ENCODE measurements at places on chromosomes 6 and 20.

- peak; percentile 13 for DNase-seq
Observed at GRCh38 chr6:6494677-6495076, 93.8 kb upstream of the LY86 start.

GRCh38 chr6:39769012-39769411, 23.2 kb upstream of the DAAM2 start:
- DNase-seq = no peak

GRCh38 chr6:129542705-129543104, 167.3 kb downstream of the ARHGAP18 start:
- DNase-seq = no peak

DNA sequence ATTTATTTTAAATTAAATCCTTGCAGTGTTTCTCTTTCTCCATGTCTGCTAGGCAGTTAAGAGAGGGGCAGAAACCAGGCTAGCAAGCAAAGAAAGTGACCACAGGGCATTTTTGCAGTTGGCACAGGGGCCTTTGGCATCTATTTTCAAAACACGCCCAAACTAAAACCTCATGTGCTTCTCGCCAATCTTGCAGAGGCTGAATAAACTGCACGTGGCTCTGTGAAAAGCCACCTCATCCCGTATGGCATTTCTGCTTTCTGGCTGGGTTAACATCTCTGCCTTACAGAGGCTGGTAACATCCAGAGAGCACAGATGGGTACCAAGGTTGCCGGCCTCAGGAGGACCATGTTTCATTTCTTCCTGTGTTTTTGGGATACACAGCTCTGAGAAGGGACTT, 54.6 kb downstream of the GJA10 start:
- no peak for DNase-seq

DNA sequence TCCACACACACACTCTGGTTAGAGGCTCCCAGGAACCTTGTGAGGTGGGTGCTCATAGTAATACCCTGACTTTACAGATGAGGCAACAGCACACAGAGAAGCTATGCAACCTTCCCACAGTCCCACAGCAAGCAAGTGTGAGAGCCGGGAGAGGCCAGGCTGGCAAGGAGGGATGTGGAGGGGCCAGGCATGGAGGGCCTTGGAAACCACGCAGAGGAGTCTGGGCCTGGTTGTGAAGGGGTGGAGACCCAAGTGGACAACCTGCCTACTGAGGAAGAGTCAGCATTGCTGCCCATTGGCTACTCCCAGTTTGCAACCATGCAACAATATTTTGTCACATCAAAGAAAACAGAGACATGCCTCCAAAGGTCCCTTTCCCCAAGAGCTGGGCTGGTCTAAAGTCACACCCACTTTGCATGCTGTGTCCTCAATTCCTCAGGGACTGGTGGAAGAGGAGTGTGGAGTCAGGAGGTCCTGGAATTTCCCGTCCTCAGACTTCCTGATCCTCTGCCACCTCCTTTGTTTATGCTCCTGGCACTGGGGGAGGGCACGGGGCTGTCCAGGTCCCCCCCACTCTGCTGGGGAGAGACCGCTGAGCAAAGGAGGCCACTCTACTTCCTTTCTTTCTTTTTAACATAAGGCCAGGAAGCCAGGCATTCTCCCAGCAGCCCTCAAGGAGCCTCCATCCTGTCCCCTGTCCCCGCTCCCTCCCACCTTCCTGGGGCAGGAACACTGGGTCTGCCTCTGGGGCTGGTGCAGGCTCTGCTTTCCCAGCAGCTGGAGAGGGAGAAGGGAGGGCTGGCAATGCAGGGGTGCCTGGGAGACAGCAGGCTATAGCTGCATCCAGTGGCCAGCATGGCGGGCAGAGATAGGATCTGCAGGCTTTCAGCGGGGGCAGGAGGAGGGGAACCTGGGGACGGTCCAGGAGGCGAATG, 68.3 kb downstream of the NOL4L start:
- no peak for DNase-seq

DNA sequence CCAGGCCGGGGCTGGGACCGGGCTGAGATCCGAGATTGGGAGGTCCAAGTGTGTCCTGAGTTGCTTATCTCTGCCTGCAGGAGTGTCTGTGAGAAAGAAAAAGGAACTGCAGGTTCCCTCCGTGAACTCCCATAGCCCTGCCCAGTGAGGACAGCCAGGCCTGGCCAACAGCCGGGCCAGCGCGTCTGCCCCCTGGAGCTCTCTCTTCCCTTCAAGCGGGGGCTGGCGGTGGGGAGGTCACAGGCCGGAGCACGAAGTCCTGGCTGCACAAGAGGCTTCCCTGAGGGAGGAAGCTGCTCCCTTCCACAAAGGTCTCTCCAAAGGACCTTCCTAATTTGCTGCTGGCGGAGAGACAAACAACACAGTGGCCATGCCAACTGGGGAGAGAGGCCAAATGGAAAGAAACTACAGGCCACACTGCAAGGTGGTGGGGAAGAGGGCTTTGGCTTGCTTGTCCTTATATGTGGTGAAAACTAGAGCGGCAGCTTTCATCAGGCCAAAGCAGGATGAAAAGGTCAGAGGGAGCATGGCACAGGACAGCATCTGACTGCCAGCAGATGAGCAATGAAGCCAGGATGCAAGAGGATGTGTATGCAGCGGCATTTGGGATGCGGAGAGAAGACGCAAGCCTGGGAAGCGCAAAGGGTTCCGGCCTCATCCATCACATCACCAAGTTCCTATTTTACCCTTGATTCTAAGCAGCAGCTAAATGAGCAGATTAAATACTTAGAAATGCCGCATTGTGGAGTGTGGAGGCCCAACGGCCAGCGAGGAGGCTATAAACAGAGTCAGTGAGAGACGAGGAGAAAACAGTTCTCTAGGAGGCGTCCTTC, 260.0 kb downstream of the ERMARD start:
- DNase-seq = no peak

- DNase-seq = no peak
Observed at GRCh38 chr20:23002276-23002675, 32.8 kb upstream of the SSTR4 start.

DNA sequence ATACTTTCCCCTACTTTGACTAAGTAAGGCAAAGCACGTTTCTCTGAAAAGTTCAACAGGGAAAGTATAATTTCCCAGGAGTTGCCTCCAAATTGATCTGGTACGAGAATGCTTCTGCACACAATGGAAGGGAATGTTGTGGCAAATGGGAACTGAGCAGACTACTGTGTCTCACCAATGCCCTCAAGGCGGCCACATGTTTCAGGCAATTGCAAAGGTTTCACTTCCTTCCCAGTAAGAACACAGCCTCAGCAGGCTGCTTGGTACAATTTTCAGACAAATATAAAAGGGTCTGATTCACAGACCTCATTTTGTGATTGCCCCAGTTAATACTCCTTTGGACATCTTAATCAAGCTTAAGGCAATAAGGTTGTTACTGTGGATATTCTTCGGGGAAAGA, 71.2 kb downstream of the KIAA0319 start:
- DNase-seq = no peak

- no peak for DNase-seq
Observed at GRCh38 chr20:47230811-47231256, 125.7 kb downstream of the ZMYND8 start.

DNA sequence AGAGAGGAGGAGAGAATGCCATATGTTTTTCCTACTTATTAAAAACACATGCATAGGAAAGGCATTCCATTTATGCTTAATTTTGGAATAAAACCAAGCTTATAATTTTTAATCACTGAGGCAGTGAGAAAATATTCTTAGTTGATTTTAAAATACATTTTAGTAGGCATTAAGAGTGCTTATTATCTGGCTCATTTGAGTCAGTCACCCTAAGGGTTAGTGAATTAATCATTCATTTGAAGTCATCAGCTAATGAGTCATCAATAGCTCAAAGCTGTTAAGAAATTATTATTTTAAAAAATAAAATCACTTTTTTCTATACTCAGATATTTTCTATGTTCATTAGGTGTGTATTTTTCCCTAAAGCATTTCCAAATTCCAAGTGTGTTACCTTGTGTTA, 81.6 kb downstream of the TMEM200A start:
- DNase-seq = no peak

DNA sequence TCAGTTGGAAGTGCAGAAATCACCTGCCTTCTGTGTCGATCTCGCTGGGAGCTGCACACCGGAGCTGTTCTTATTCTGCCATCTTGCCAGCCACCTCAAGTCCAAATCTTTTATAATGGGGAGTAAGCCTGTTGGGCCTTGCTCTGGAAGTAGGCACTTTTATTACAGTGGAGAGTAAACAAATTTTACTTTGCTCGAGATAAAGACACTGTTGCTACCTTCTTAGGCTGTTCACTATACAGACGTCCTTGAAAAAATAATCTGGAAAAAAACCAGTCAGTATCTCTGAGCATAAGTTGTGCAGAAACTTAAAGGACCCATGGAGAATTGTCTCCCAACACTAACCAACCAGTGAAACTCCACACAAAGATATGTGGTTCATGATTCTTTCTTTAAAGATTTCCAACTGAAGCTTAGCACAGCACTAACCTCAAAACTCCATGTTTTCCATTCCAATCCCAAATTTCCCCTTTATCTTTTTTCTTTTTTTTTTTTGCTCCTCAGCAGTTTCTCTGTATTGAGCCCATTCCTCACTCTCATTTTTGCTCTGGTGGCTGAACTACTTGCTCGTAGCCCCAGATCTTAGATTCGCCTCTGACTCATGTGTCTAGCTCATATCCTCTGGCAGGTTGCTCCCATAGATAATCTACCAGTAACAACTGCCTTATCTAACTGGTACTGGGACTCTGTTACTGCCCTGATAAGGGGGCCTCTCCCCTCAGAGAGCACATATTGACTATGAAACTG, 34.3 kb upstream of the COL9A1 start:
- DNase-seq = no peak

- no peak for DNase-seq
Observed at GRCh38 chr6:166145751-166146150, 21.9 kb downstream of the TBXT start.

- no peak for DNase-seq
Observed at GRCh38 chr6:90226257-90226656, 70.4 kb downstream of the BACH2 start.

DNA sequence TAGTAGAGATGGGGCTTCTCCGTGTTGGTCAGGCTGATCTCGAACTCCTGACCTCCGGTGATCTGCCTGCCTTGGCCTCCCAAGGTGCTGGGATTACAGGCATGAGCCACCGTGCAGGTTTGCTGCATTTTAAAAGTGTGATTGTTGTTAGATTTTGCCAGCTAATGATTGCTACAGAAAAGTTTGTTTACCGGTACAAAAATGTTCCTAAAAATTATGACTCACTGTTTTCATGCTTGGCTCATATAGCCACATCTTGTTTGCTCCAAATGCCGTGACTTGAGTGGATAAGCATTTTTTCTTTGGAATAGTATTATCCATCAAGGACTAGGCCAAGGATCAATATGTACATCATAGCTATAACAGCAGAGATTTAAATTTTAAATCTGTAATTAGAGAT, 24.3 kb downstream of the LRRN4 start:
- no peak for DNase-seq

DNA sequence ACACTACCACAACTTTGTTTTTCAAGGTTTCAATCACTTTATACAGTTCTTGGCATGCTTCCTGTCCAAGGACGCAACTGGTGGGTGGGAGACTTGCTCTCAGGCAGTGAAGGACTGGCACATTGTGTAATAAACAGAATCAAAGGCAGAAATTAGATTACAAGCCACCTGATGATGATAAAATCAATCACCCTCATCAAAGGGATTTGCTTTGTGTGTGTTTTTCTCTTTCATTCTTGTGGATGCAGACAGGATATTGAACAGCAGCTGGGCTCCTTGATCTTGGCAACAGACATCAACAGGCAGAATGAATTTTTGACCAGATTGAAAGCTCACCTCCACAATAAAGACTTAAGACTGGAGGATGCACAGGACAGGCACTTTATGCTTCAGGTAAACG, 71.4 kb downstream of the MTFR2 start:
- DNase-seq = no peak

DNA sequence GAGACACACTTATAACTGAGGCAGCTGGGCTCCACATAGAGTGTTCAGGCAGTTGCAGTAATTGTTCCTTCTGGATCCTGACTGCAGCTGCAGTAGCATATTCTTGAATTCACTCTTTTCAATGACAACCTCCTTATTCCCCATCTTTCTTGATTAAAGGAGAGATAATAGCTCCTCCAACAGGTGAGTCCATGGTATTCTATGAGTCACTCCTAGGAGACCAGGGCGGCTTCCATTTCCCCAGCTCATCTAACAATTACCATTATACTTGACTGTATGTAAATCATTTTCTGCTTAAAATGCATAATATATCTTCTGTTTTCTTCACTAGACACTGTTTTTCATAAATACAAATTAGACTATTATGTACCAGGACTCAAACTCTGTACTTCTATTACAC, 62.4 kb downstream of the TENT5A start:
- no peak for DNase-seq

DNA sequence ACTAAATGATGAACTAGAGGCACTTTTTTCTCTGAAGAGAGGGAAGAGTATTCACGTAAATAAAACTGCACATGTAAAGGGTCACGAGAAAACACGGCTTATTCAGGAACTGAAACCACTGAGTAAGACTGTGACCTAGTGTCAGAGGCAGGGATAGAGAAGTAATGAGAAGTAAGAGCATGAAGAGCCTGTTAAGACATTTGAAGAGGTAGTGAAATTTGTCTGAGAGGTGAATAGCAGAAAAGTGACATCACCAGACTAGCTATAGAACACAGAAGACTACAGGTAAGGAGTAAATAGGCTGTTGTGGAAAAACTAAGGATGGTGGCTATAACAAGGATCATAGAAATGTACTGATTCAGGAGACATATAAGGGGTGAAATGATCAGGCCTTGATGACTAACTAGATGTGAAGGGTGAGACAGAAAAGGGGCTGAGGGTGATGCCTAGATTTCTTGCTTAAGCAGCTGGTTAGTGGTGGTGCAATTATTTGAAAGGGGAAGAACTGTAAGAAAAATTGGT, 76.8 kb downstream of the REV3L start:
- peak; percentile 28 for DNase-seq

DNA sequence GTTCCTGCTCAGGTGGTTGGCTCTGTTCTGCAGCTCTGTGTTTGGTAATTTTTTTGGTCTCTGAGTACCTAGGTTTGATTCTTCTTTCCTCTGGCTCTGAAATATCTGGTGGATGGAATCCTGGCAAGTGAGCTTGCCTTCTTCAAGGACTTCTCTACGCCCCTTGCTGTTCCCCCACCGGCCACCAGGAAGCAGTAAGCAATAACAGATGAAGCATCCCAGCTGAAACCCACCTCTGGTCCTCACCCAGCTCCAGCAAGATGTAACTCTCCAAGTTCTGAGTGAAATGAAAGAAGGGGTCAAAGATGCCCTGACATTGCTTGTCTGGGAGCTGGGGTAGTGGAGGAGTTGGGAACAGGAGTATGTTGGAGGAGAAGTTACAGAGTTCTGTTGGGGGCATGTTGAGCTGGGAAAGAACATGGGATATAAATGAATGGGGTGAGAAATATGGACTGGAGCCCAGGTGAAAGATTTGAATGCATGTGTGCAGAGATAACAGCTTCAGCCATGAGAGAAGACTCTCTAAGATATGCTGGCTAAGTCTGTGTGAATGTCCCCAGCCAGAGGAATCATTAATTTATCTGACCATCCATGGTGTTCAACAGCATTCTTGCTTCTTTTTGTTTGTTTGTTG, 51.3 kb upstream of the GLP1R start:
- DNase-seq = peak; percentile 12

DNA sequence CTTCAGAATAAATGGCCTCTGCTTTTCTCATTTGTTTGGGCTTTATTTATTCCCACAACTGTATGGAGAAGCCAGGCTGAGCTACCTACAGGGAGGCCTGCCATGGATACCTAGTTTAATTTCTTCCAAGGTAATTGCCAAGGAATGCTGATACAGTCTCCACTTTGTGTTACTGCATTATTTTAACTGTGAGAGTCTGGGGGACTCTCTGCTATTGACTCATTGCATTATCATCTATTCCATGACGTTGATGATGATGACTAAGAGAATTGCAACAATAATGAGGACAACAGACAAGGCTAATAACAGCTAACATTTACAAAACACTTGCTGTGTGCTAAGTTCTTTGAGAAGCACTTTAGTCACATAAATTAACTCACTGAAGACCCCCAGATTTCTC, 88.3 kb upstream of the COL21A1 start:
- DNase-seq = no peak

Data from CD4-positive, alpha-beta T cell treated with Interleukin-17A for 1 hour (primary cell).